ENCODE measurements at places on chromosomes 7 and 10.

DNA sequence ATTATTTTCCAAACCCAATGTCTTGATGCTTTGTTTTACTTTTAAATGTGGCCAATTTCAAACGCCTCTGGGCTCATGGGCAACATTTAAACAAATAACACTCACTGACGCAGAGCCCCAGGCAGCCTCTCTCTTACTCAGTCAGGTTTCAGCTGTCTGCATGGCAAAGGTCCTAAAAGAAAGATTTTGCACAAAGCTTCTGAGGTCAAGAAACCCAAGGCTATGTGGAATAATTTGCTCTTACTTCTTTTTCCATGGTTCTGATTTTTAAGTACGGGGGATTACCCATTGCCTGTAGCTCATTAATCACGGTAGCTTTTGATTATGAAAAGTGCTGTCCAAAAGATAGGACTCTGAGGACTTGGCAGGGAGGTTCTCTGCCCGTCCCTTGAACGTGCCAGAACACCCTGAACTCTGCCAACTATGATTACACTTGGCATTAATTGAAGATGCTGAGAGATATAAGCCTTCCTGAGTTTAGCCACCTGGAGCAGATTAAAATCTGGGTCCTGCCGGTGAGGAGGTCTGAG is 14.1 kb upstream of the MSRB2 start:
- DNase-seq: no peak

GRCh38 chr7:14767716-14768425 is 134.7 kb downstream of the DGKB start:
- DNase-seq: no peak

DNA sequence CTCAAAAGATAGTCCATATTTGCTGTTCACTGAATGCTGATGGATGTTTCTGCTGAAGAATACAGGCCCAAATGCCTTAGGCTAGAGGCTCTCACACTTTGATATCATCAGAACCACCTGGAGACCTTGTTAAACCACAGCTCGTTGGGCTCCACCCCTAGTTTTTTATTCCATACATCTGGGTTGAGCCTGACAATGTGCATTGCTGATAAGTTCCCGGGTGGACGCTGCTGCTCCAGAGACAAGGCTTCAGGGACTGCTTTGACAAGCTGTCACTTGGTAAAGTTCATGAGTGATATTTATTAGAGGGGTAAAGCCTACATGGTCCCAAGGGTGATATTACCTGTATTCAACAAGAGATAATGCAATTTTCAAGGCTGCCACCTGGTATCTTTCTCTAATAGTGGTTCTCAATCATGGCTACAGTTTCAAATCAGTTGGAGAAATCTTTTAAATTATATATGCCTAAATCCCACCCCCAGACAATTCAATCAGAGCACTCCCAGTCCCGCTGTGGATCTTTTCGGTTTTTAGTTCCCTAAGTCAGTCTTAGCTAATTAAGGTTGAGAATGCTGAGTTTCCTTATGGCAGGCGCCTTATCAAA is 107.1 kb upstream of the GSDME start:
- DNase-seq: no peak

- DNase-seq: no peak
Observed at GRCh38 chr7:130292682-130293257, at the start of gene CPA4. TSS of gene CPA4 (plus strand) at chr7:130293161. CDS start at chr7:130293181, 20 bp downstream.

- no peak for DNase-seq
Observed at GRCh38 chr10:22848509-22848908, 79.3 kb upstream of the ARMC3 start.
